BE2C (cell line): ENCODE measurements at places on chromosomes 16 and 17.

DNA sequence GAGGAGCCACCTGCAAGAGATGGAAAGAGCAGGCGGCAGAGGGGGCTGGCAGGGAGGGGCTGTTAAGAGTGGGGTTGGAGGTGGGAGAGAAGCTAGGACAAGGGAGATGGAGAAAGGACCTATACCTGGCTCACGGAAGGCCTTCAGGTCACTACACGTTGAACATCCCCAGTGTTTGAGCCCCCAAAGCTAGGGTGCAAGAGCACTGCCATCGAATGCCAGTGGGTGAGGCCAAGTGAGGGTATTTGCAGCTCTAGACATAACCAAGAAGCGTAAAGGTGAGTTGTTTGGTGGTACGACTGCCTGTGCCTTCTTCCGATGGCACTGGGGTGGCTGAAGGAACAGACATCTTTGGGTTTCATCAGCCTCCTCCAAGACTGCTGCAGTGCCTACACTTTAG, 17.0 kb upstream of the HERPUD1 start:
- DNase-seq, result no peak

DNA sequence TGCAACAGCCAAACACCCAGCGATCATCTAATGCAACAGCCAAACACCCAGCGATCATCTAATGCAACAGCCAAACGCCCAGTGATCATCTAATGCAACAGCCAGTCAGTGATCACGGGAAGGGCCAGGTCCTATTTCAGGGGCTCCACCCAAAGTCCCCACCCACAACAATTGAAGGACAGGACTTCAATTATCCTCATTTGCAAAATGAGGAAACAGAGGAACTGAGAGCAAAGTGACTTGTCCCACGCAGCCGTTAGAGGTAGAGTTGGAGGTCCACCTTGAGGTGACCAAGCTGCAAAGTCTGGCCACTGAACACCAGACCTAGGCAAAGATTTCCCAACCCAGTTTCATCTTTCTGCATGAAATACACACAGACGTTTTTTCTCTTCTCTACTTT, 3.7 kb downstream of the ZG16B start:
- no peak for DNase-seq

- DNase-seq, result no peak
Observed at GRCh38 chr16:15034266-15035162, 21.4 kb downstream of the NTAN1 start.

- DNase-seq, result peak; percentile 24
Observed at GRCh38 chr17:36182176-36183000, 6.0 kb upstream of the TBC1D3B start.

GRCh38 chr17:65604070-65604469, 42.6 kb upstream of the AXIN2 start:
- DNase-seq, result no peak
